Right lung (tissue), 10 donors: ENCODE measurements at places on chromosomes 2 and 18. TPM values are rescaled to one million over a fixed set of nuclear protein-coding genes. Genes with fewer than 3 reads are reported as not detected.
A peak's percentile ranks its signal among the peaks of the same experiment; 100 is the strongest.

DNA sequence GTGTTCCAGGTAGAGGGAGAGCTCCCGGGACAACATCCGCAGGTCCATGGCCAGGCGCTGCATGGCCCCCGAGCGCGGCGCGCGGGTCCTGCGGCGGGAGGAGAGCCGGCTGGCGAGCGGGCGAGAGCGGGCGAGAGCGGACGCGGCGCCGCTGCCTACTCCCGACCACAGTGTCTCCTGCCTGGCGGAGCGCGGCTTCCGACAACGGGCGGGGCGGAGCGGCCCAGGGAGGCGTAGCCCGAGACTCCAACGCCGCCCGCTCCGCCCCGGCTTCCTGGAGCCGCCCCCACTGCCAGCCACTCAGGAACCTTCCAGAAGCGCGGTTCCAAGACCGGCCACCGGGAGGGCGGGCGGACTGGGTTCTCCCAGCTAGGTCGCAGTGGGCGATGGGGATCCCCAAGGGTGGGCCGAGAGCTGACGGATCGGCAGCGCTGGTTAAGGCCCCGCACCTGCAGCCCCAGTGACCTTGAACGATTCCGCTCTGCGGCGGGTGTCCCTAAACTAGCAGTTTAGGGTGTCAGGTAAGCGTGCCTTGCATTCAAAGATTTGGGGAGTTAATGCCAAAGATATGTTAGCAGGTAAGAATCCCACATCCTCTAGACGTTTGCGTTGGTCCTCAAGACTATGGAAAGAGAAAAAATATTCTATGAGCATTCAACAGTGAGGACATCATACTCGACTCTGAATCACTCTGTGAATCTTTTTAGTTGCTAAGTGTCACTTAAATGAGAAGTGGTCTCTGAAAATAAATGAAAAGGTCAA is at the start of gene ABHD3:
ABHD3 (minus strand) TSS at position 172 of the 762 bp plus-strand sequence; CDS start at position 63, 109 bp downstream.
- peak; percentile 89 for DNase-seq

GRCh38 chr2:150812664-150813367 is 325.3 kb upstream of the RND3 start:
- DNase-seq, result no peak

GRCh38 chr2:152559008-152559407 is 158.3 kb downstream of the PRPF40A start:
- DNase-seq, result no peak

DNA sequence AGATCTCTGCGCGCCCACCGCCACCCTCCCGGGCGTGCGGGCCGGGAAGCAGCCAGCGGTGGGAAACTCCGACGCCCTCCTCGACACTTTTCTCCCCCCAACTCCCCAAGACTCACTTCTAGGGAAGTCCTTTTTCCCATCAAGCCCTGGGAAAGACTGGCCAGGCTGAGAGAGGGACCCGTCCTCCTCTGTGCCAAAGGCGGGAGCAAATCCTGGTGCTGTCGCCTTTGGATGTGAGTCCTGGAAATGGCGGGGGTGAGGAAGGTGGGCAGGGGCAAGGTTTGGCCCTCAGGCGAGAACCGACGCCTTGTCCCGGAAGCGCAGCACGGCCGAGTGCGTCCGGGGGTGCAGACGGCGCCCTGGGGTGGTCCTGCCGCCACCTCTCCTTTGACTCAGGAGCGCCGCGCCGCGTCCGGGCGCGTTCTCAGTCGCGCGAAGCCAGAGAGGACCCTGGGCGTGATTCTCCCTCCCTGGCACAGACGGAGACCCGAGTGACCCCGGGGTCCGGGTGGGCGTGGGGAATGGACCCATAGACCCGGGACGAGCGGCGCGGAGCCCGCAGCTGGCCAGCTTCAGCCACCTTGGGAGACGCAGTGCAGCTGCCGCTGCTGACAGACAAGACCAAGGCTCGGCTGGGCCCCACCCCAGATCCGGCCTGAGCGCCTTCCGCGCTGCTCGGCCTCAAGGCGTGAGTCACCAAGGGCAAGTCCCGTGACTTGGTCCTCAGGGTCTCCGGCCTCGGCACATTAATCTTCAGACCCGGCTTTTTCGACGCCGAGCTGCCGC is 3.5 kb upstream of the LBX2 start:
- DNase-seq, result peak; percentile 58

DNA sequence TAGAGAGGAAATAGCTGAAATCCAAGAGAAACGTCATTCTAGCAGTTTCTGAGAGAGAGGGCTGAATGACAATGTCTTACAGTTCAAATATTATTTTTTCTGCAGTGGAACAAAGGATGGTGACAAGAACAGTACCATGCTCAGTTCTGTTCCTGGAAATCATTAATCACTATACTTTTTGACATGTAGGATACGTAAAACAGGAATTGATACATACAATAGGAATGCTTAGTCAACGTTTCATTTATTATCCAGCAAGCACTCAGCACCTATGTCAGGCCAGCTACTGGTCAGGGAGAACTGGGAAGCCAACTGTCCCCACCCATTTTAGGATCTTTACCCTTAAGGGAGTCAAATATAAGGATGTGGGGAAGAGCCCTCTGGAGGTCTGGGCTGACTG is 114.7 kb downstream of the DHRS9 start:
- no peak for DNase-seq

DNA sequence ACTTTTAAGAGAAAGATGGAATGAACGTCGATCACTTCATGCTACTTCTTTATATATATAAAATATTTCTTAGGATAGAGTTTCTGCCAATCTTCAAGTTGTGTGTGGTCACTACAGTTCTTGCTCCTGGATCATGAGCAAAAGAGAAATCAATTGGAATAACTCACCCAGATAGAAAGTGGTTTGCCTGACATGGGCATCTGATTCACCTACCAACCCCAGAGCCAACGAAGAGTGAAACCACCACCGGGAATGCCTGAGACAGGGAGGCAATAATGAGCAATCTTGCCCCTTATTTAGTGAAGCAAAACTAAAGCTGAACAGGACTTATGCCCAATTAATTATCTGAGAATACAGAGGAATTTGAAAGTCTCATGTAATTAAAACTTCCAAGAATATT is 250.2 kb upstream of the REG3G start:
- no peak for DNase-seq

DNA sequence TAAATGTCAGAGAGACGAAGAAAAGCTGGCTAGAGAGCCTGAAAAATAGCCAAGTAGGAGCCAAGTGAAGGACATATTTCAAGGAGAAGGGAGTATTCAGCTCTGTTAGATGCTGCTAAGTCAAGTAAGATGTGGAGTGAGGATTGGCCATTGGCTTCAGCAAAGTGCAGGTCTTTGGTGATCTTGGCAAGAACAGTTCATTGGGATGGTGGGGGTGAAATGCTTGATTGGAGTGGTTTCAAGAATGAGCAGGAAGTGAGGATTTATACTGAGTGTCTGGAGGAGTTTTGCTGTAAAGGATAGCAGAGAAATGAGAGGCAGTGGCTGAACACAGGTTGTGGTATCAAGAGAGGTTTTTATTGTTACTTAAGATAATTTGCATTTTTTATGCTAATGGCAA is 139.7 kb downstream of the PRPF40A start:
- no peak for DNase-seq

GRCh38 chr2:144999071-144999875 is 479.4 kb upstream of the ZEB2 start:
- DNase-seq, result no peak

DNA sequence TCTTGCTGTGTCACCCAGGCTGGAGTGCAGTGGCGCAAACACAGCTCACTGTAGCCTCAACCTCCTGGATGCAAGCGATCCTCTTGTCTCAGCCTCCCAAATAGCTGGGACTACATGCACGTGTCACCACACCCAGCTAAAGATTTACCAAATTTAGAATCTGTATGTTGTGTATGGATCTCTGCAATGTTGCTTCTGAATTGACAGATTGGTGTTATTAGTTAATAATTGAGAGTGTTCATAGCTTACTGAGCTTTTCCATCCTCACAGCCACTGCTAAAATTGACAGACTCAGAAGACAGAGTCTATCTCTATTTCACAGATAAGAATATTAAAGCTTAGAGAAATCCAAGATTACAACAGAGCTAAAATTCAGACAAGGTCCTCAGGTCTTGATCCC is 4.3 kb upstream of the NBAS start:
- no peak for DNase-seq

The TFPI gene
- polyA plus RNA-seq, result 111 TPM

The SYT4 gene
- polyA plus RNA-seq, result 0.97 TPM

The NPHP1 gene
- polyA plus RNA-seq, result 18.1 TPM
